ENCODE measurements at places on chromosomes 2 and 18.

- DNase-seq = no peak
Observed at GRCh38 chr18:12599966-12600365, 57.9 kb downstream of the SPIRE1 start.

DNA sequence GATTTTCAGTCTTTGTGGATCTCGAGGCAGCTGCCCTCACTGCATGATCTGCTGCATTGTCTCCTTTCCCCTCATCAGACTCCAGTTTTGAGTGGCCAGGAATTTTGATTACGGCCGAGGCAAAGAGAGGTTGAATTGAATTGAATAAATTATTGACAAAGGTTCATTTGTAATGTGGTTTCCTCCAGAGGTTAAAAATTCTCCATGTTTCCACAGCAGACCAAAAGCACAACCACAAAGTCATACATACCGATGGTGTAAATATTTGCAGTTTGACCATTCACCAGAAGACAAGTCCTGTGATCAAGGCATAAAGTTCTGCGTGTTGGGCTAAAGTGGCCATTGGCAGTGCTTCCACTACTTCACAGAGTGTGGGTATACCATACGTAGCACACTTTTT is 343.8 kb upstream of the MYT1L start:
- DNase-seq = no peak

GRCh38 chr2:210169516-210170195 is 1.6 kb downstream of the KANSL1L start:
- no peak for DNase-seq

DNA sequence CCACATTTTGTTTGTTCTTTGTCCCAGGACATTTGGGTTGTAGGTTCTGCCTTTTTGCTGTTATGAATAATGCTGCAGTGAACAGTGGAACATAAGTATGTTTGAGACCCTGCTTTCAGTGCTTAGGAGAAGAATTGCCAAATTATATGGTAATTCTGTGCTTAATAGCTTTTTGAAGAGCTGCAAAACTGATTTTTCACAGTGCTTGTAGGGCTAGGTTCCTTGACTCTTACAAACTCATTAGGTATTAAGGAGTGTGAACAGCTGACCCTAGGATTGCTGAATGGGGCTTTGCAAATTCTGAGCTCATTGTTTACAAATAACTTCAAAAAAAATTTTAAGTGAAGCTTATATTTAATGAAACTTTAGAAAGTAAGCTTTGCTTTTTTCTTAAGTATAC is 154.2 kb downstream of the LTBP1 start:
- no peak for DNase-seq

DNA sequence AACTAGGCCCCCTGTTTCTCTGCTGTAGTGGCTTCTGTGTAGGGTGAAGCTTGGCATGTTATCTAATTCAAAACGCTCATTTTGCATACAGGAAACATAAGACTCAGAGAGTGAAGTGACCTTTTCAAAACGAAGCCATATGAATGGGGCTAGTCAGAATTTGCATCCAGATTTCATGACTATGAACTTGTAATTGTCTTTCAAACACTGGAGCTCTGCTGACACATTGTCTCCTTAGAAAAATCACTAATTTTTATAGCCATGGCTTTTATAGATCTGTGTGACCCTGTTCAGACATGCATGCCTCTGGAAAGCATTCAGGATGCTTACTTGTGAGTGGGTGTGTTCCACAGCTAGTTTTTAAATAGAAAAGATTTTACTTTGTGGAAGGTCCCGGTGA is 444.3 kb upstream of the GCFC2 start:
- DNase-seq = no peak

GRCh38 chr2:126403039-126403628 is 252.8 kb upstream of the GYPC start:
- no peak for DNase-seq

GRCh38 chr18:6728809-6729246 is 688 bp upstream of the ARHGAP28 start:
- DNase-seq = no peak

DNA sequence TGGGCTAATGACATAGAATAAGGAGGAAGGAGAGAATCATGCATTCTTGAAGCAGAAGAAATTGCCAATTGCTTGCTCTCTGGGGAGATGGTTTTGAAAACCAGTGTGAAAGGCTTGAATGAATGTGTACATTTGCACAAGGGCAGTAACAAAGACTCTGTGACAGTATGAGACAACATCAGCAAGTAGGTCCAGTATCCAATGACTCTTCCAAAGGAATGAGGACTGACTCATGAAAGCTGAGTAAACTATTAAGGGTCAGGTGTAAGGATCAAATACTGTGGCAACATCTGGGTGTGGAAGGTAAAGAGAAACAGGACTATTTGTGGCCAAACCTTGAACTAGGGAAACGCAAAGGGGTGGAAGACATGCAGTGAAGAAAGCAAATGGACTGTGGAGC is 886.0 kb upstream of the CHAC2 start:
- no peak for DNase-seq

DNA sequence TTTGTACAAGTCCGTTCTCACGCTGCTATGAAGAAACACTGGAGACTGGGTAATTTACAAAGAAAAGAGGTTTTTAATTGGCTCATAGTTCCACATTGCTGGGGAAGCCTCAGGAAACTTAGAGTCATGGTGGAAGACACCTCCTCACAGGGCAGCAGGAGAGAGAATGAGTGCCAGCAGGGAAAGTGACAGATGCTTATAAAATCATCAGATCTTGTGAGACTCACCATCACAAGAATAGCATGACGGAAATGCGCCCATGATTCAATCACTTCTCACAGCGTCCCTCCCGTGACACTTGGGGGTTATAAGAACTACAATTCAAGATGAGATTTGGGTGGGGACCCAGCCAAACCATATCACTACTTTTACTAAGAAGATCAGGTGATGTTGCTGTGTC is 285.8 kb downstream of the TMX3 start:
- no peak for DNase-seq

DNA sequence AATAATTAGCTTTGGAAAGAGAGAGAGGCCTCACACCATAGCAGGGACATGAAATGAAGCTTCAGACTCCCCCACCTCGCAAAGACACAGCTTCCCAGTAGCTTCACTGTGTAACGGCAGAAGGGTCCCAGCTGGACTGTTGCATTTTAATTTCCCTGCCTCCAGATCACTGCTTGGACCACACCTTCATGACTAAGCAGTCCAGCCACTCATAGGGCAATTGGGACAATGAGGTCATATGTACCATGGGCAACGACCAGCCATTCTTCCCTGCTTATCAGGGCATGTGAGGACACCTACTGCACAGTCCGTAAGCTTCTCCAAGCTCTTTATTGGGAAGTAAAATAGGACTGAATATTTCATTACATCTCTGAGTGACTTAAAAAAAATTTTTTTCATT is 183.0 kb downstream of the MREG start:
- no peak for DNase-seq

DNA sequence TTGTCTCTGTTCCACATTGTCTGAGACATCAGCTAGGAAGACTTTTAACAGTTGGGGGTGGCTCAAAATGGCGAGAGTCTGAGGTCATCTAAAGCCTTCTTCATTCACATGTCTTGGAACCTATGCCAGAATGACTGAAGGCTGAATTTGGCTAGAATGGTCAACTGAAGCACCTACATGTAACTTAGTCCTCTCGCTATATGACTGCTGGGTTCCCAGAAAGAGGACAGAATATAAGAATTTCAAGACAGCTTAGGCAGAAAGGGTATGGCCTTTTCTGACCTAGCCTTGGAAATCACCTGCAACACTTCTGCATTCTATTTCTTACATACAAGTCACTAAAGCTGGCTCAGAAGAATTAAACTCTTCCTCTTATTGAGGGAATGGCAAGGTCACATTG is 75.6 kb upstream of the OTX1 start:
- no peak for DNase-seq

GRCh38 chr18:57951999-57952774 is 91.8 kb upstream of the NEDD4L start:
- DNase-seq = no peak

GRCh38 chr2:102717308-102718018 is 44.4 kb upstream of the TMEM182 start:
- DNase-seq = no peak

GRCh38 chr2:44927985-44928482 is 13.5 kb upstream of the SIX3 start:
- DNase-seq = no peak

DNA sequence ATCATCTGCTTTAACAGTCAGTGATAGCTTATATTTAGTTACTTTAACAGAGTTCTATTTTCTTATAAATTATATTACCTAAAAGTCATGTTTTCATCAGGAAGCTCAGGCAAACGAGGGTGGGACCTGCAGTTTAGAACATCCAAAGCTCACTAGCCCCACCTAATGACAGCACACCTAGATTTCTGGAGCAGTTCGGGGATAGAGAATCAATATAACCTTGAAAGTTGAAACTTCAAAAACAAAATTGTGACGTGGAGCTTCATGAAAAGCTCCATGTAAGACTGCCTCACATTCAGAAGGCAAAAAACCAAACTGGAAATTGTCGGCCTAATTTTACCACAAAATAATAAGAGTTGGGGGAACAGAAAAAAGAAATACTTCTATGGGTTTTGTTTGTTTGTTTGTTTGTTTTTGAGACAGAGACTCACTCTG is 185.9 kb upstream of the CCDC150 start:
- no peak for DNase-seq

DNA sequence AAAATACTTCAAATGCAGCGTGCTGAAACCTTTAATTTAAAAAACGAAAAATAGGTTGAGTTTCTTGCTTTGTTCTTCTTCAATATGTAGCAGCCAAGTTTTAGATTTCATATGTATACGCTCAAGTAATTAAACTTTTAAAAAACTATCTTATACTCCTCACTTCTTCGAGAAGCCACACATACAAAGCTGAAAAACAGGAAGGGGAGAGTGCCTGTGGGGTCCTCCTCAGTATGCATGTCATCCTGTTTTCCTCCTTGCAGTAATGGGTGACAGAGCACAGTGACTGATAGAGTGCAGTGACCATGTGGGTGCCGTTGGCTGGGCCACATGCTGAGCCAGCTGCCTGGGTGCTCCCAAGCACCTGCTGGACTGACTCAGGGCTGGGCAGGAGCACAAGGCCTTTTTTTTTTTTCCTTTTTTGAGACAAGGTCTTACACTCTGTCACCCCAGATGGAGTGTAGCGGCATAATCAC is 33.3 kb downstream of the UXS1 start:
- no peak for DNase-seq

GRCh38 chr18:40577239-40577980 is 1377.6 kb upstream of the PIK3C3 start:
- DNase-seq = no peak

DNA sequence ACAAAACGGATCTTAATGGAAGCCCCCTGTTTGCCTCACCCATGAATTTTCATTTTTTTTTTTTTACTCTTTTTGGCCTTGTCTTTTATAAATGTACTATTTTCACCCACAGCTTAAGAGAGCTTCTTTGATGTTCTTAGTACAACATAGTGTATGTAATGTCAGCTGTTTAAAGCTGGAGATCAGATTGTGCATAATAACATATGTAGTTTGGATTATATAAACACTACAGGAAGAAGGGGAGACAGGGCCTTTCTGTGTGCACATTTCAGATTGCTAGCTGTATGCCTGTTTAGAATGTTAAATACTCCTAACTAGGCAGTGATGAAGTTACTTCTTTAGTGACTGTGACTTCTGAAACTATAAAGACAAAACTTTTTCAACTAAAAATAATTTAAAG is 2.1 kb upstream of the TANC1 start:
- no peak for DNase-seq

- DNase-seq = no peak
Observed at GRCh38 chr2:53378791-53379190, 388.8 kb upstream of the CHAC2 start.

DNA sequence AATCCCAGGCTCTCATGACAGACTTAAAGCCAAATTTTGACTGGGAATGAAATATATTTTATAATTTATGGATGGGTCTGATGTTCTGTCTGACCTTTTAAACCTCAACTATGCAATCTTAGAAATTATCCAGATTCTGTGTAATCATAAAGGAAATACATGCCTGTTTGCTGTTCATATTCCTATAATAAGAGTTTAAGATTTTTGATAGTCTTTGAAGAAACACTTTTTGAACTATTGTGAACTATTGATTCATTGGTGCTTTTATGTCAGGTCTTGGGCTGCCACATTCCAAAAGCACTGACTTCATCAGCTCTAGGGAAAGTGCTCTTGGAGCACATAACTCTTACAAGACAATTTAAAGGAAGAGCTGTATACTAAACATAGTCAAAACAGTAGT is 64.2 kb downstream of the CCDC150 start:
- DNase-seq = no peak

DNA sequence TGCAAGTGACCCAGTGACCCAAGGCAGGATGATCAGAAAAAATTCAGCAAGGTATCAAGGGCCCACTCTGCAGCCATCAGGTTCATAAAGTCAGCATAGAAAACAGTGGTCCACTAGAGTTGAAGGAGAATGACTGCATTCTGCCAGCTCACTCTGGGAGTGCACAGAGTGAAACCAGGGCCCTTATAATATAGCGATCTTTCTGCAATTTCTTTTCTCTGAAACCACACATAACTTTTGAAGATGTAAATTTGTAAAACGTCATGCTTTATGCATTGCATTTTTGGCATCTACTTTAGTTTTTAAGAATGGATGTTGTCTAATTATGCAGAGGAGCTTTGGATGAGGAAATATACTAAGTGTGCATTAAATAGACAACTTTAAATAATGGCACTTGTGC is 225.0 kb upstream of the SMIM21 start:
- DNase-seq = no peak

GRCh38 chr2:209367075-209367747 is 56.6 kb upstream of the MAP2 start:
- DNase-seq = no peak

- DNase-seq = no peak
Observed at GRCh38 chr2:48508461-48509124, 21.4 kb upstream of the STON1 start.

DNA sequence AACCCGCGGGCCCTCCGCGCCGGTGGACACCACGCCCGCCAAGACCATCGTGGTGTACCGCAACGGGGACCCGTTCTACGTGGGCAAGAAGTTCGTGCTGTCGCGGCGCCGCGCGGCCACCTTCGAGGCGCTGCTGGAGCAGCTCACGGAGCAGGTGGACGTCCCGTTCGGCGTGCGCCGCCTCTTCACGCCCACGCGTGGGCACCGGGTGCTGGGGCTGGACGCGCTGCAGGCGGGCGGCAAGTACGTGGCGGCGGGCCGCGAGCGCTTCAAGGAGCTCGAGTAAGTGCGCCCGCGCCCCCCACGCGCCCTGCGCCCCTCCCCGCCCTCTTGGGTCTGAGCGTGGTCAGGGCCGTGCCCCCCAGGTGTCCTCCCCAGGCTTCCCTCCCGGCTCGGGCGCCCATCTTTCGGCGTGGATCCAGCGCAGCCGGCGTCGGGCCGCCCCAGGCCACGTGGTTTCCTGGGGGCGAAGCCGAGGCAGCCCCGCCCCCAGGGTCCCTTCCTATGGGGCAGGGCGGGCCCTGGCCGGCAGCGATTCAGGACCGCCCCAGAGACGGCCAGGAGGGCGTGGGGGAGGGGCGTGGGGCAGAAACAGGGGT is 481 bp downstream of the DCDC2C start:
- no peak for DNase-seq
